ENCODE measurements at places on chromosomes 4 and X.

- no peak for DNase-seq
Observed at GRCh38 chrX:87728024-87728423, 210.4 kb downstream of the KLHL4 start.

DNA sequence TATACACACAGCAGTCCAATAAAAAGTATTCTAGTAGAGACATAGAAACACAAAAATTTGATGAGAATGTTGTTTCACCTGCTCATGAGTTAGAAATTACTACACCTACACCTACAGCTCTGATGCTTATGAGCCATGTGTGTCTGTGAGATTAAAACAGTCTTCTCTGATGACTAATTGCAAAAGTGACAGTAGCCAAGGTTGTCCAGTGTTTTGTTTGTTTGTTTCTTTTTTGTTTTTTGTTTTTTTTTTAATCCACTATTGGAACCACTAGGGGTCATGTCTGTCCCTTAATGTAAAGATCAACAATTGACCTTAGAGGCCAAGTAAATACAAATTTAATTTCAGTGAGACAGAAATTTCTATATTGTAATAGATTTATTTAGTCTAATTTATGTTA is 423.1 kb downstream of the TEX13C start:
- DNase-seq, result no peak

GRCh38 chrX:48826876-48827653 is 752 bp downstream of the ERAS start:
- DNase-seq, result no peak

DNA sequence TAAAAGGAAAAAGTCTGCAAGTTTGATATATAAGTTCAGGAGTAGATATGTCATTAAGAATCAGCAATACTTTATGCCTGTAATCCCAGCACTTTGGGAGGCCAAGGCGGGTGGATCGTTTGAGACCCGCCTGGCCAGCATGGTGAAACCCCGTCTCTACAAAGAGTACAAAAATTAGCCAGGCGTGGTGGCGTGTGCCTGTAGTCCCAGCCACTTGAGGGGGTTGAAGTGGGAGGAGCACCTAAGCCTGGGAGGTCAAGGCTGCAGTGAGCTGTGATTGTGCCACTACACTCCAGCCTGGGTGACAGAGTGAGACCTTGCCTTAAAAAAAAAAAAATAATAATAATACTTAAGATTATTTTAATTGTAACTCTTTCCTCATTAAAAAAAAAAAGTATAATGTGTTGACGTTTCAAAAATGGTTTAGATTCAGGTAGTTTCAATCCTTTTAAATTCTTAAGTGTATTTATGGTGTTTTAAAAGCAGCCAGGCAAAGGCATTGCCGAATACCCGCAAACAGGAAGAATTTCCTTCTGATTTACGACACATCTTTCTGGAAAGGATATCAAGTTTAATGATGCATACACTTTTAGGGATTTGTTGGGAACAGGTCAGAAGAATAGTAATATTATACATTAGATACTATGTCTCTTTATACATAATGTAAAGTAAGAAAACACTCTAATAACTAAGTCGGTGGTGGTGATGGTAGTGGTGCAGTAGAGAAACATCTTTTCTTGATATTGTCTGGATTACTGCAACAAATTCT is 80.9 kb downstream of the KDM6A start:
- no peak for DNase-seq

GRCh38 chrX:150316564-150316963 is 46.6 kb upstream of the MAMLD1 start:
- no peak for DNase-seq

GRCh38 chr4:108917255-108917654 is 154.4 kb upstream of the ETNPPL start:
- no peak for DNase-seq

All from NCI-H1092 (cell line).